T-helper 17 cell (primary cell): ENCODE measurements at places on chromosomes 11 and 22.

DNA sequence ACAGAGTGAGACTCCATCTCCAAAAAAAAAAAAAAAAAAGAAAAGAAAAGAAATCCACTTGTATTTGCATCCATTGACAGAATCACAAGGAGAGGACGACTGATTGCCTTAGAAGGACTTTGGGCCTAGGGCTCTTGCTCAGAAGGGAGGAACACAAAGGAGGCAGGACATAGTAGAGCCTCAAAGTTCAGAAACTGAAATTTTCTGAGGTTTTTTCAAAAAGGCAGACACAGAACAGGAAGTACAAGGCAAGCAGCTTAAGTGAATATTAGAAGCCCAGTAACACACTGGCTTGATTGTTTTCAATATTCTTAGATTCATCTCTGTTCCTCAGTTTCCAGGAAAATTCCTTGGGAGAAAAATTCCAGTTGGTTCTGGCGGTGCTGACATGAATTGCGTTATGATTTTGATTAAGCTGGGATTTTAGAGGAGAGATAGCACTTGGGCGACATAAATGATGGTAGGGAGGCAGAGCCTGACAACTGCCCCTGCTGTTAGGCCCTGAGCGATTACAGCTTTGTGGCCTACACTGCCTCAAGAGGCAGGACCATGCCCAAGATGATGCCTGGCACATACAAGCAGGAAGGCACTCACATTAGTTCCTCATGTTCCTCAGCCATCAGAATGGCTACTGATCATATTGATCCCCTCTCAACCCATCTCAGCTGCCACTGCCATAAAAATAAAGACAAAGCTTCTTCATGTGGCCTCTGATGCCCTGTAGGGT lies 15.3 kb downstream of the CLPB start:
- DNase-seq = no peak

GRCh38 chr11:84212468-84213390 lies 926.6 kb upstream of the CCDC90B start:
- DNase-seq = no peak

GRCh38 chr11:61041755-61042518 lies 60.4 kb upstream of the CD5 start:
- peak; percentile 79 for DNase-seq

DNA sequence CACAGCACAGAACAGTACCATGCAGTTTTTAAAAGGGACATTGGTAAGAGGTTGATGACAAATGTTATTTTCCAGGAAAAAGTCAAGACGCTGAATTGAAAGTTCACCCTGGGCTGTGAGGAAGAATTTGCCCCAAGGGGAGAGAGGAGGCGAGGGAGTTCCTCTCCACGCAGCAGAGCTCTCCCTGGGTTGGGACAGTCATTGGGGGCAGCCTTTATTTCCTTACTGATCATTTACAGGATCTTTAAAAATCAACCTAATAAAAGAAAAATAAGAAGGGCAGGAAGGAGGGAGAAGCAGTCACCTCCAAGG lies 49.9 kb upstream of the WNT7B start:
- DNase-seq = no peak

GRCh38 chr11:34267013-34267412 lies 90.8 kb downstream of the ABTB2 start:
- no peak for DNase-seq

GRCh38 chr22:30804626-30805025 lies 110.0 kb downstream of the OSBP2 start:
- no peak for DNase-seq

- DNase-seq = no peak
Measured at GRCh38 chr11:110337570-110338193, 41.3 kb upstream of the RDX start.

GRCh38 chr22:27136596-27136995 lies 479.2 kb downstream of the MIAT start:
- no peak for DNase-seq

- DNase-seq = no peak
Measured at GRCh38 chr11:77346906-77347603, 45.6 kb upstream of the GDPD4 start.

- DNase-seq = no peak
Measured at GRCh38 chr11:8596504-8597046, 2.5 kb upstream of the STK33 start.

DNA sequence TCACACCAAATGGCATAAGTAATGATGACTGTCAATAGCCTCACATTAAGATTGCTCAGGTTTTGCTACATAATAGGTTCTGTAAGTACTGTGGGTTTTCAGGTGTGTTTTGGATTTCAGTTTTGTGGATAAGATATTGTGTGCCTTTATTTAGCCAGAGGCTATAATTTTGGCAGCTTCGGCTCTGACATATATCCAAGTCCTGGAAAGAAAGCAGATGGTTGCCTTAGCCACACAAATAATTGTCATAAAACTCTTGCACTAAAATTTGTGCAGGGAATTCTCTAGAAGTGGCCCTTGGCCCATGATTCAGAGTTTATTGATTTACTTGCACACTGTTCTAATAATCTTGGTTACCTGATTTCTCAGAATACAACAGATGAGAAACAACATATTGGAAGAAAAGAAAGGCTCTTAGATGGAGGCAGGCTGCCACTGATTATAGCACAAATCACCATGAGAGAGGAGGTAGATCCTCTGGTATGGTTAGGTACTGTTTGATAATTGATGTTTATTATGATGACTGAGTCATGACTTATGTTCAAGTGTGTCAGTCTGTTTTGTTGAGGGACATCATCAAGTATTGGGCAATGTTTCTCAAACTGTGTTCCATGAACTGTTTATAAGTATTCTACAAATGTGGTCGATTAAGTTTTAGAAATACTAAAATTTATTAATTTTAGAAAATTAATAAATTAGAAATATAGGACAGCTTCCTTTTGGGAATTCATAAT lies 9.6 kb downstream of the REXO2 start:
- no peak for DNase-seq

DNA sequence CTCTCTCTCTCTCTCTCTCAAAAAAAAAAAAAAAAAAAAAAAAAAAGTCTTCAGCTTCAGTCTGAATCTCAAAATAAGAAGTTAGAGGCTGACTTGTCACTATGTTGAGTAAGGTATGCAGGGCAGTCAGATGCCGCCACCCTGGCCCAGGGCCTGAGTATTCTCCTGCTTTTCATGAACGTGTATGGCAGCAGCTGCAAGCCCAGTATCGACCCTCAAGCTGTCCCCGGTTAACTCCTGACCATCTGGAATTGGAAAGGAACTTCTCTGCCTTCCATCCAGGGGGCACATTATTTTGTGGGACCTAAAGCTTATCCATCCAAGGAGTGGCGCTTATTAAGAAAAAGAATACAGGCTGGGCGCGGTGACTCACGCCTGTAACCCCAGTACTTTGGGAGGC lies 11.4 kb downstream of the MRGPRD start:
- no peak for DNase-seq

GRCh38 chr11:8956860-8957259 lies 7.4 kb downstream of the TMEM9B start:
- no peak for DNase-seq

- no peak for DNase-seq
Measured at GRCh38 chr11:58564231-58564630, 11.4 kb downstream of the LPXN start.

GRCh38 chr11:65446446-65447277 lies 24.1 kb downstream of the NEAT1 start:
- DNase-seq = no peak

DNA sequence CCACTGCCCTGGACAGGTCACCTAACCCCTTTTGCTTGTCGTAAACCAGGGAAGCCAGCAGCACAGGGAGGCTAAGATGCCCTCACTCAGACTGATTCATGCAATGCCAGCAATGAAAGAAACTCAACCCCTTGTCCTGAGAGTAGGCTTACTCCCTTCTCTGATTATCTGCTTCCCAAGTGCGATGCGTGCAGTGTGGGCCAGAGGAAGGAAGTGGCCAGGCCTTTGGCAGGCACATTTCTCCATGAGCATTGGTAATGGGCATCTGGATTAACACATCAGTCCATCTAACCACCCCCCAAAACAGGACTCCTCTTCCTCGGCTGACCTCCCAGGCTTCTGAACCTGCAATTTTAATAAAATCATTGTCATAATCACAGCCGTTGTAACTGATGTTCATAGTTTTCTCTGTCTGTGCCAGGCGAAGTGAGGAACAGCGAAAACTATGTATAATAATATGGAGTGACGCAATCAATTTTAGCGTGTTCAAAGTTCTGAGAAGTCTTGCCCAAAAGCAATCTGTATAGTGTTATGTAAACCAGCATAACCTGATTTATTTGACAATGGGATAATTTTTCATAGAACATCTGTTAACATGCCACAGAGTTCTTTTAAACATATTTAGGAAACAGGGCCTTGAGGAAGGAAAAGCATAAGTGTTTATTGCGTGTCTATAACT lies 33.9 kb downstream of the TST start:
- DNase-seq = no peak

DNA sequence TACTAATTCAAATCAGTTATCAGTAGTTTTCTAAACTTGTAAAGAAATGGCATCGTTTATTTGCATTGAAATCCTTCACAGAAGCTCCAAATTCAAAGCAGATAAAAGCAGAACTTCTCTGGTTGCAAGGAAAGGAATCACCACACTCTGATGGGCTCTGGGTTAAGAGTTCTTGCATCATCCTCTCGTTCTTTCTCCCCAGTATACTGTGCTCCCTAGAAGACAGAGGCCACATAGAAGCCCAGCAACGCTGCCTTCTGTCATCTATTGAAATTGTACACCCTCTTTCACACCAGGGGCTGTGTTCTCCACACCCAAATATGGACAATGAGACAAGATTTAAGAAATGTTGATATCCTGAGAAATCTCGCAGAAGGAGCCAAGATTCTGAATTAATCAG lies 29.3 kb downstream of the FAT3 start:
- no peak for DNase-seq

DNA sequence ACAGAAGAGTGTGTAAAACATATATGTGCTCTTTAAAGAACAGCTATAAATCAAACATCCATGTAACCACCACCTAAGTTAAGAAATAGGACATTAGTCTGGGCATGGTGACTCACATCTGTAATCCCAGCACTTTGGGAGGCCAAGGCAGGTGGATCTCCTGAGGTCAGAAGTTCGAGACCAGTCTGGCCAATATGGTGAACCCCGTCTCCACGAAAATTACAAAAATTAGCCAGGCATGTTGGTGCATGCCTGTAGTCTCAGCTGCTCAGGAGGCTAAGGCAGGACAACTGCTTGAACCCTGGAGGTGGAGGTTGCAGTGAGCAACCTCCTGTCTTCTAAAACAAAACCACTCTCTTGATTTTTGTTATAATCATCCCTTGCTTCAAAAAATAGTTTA lies 103.3 kb downstream of the LRRC32 start:
- no peak for DNase-seq

DNA sequence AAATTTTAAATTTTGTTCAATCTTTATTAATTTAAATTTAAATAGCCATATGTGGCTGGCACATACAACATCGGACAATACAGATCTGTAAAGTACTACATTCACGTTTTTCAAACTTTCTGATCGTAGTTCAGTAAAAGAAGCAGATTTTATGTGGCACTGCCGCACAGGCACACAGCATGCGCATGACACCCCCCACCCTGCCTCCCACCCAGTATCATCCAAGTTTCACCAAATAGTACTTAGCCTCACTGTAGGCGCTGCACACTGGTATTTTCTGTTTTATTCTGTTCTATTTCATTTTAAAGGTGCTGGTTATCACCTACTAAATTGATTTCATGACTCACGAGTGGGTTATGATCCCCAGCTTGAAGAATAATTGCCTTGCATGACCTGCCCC lies 159.9 kb downstream of the HIPK3 start:
- DNase-seq = no peak

GRCh38 chr11:10072142-10072541 lies 221.9 kb downstream of the SBF2 start:
- DNase-seq = no peak

DNA sequence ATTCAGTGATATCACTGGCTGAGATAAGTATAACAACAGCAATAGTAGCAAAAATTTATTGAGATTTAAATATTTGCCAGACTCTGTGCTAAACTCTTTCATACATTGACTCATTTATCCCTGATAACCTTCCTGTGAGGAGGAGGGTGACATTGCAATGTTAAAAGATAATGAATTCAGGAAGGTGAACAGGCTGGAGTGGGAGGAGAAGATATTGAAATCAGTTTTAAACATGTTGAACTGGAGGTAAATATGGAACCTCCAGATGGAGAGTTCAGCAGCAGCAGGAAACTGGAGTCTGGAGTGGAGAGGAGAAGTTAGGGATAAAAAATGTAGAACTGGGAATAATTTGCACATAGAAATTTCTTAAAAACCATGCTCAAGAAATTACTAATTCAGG lies 142.0 kb upstream of the FAT3 start:
- no peak for DNase-seq

- no peak for DNase-seq
Measured at GRCh38 chr22:37340331-37341262, 58.3 kb downstream of the CYTH4 start.

GRCh38 chr22:27133681-27134314 lies 476.4 kb downstream of the MIAT start:
- DNase-seq = no peak

DNA sequence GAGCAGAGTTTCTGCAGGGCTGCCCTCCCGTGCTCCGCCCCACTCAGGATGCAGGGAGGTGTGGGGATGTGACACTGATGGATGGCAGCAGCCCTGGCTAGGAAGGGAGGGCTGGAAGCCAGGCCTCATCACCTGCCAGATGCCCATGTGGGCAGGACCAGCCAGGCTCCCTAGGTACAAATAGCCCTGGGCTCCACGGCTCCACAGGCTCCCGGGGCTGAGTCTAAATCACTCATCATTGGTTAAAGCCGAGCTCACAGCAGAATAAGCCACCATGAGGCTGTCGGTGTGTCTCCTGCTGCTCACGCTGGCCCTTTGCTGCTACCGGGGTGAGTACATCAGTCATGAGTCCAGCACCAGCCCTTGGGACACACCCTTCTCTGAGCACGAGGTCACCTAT lies at the start of gene SCGB1D1:
SCGB1D1 (plus strand) TSS at position 206 of the 400 bp plus-strand sequence; CDS start at position 275, 69 bp downstream.
- DNase-seq = no peak

DNA sequence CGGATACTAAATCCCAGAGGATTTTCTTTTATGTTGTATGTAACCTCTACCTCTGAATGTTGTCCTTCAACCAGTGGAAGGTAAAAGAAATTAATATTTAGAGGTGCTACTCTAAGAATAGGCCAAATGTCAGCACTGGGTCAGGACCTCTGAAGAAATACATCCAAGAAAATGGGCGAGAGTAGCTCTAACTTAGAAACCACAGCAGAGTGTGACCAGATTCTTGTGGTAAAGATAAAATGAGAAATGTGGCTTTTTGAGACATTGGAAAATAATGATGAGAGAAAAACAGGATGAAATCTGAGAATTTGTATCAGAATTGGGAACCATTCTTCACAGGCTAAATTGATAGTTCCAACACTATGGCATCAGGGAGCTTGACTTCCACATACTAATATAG lies 63.5 kb downstream of the CSTPP1 start:
- DNase-seq = no peak

GRCh38 chr11:70671611-70672010 lies 273.3 kb downstream of the CTTN start:
- no peak for DNase-seq

- DNase-seq = no peak
Measured at GRCh38 chr11:12587333-12587991, 86.8 kb upstream of the TEAD1 start.

- peak; percentile 41 for DNase-seq
Measured at GRCh38 chr11:59097113-59097708, 9.8 kb upstream of the FAM111B start.

GRCh38 chr22:30640361-30640760 lies 4.8 kb downstream of the SLC35E4 start:
- no peak for DNase-seq
